ENCODE measurements at places on chromosomes 1 and 21. TPM values are rescaled to one million over a fixed set of nuclear protein-coding genes. Genes with fewer than 3 reads are reported as not detected.

Gene FAM167B
- total RNA-seq = 2.1 TPM

- no peak for DNase-seq
- peaks cover 22% of the 10 kb centered on the region for H3K4me1 ChIP-seq
- no peak overlapping the region for H3K4me3 ChIP-seq
These were observed 1.8 kb upstream of the RPS6KC1 start for GRCh38 chr1:213049232-213049631.

- peaks cover 100% of the 10 kb centered on the region for H3K4me1 ChIP-seq
- no peaks in the 10 kb centered on the region for H3K27me3 ChIP-seq
- H3K27ac ChIP-seq = peak overlapping the region; percentile 87
- peak; percentile 95 for DNase-seq
These were observed 76.3 kb downstream of the ITPKB start for GRCh38 chr1:226662642-226663326.

Gene PIGR
- not detected for total RNA-seq

DNA sequence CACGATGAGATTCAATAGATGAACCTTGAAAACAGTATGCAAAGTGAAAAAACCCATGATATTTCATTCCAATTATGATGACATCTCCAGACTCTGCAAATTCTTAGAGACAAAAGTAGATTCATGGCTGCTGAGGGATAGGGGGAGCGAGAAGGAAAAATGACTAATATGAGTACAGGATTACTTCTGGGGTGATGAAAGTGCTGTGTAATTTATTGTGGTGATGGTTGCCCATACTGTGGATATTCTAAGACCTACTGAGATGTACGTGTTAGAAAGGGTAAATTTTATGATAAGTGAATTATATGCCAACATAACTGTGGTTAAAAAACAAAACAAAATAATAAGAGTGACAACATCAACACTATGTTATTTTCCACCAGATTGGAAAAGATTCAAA lies 18.9 kb upstream of the RGS7 start:
- H3K4me1 ChIP-seq = no peaks in the 10 kb centered on the region
- H3K4me3 ChIP-seq = no peak overlapping the region
- DNase-seq = no peak
- no peaks in the 10 kb centered on the region for H3K27me3 ChIP-seq
- no peaks in the 10 kb centered on the region for H3K36me3 ChIP-seq

DNA sequence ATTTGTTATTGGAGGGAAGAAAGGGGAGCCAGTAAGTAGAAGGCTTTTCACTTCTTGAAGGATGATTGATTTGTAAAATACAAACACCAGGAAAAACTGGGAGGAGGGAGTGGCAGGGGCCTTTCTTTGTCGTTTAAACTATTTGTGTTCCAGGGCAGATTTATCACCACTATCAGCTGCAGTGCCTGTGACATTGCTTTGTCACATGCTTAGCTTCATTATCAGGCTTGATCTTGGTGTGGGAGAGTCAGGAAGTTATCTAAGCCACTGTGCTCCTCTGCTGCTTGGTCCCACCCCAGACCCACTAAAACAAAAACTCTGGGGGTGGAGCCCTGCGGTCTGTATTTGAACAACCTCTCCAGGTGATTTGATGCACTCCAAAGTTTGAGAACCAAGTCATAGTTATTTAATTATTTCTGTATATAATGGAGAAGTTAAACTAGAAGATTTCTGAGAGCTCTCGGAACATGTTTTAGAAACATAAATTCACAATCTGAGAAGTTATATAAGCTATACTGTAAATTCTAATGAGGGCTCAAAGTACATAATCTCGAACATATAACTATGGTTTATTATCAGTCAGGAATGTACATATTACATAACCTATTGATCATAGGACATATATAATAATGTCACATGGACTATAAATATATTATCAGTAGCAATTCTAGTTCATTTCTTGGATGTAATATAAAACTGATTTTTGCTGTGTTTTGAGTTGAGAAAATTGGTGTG lies 87.9 kb downstream of the CDC14A start:
- no peak overlapping the region for H3K27ac ChIP-seq
- H3K4me1 ChIP-seq = peaks cover 8% of the 10 kb centered on the region
- no peaks in the 10 kb centered on the region for H3K36me3 ChIP-seq
- H3K4me3 ChIP-seq = no peak overlapping the region
- DNase-seq = no peak

DNA sequence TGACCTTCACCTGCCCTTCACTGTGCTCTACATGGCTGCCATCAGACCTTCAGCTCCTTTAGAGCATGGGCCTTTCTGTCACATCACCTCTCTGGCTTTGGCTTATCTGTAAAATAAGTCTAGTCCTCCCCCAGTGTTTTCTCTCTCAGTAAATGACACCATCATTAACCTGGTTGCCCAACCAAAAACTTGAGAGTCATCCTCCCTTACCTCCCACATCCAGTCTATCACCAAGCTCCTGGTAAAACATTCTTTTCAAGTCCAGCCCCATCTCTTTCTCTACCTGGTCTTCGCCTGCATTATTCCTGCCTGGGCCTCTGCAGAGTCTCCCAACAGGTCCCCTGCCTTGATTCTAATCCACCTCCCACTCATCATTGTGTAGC lies 13.1 kb downstream of the SLC26A9 start:
- H3K4me1 ChIP-seq = no peaks in the 10 kb centered on the region
- no peaks in the 10 kb centered on the region for H3K27me3 ChIP-seq
- DNase-seq = no peak
- no peak overlapping the region for H3K4me3 ChIP-seq
- H3K36me3 ChIP-seq = no peaks in the 10 kb centered on the region

Gene HFM1
- total RNA-seq = 2.6 TPM

GRCh38 chr1:150397392-150398032 lies 33.6 kb downstream of the RPRD2 start:
- no peaks in the 10 kb centered on the region for H3K27me3 ChIP-seq
- DNase-seq = no peak
- no peak overlapping the region for H3K4me3 ChIP-seq
- no peaks in the 10 kb centered on the region for H3K4me1 ChIP-seq

Gene CELA2B
- not detected for total RNA-seq

GRCh38 chr1:225467193-225468020 lies 39.6 kb upstream of the LBR start:
- H3K27me3 ChIP-seq = no peaks in the 10 kb centered on the region
- DNase-seq = peak; percentile 72
- peaks cover 36% of the 10 kb centered on the region for H3K4me1 ChIP-seq
- H3K27ac ChIP-seq = peak overlapping the region; percentile 70

Gene TMCC2
- total RNA-seq = 11.9 TPM

Gene FCGR3B
- total RNA-seq = 2.6 TPM

Gene RNF186
- total RNA-seq = not detected

DNA sequence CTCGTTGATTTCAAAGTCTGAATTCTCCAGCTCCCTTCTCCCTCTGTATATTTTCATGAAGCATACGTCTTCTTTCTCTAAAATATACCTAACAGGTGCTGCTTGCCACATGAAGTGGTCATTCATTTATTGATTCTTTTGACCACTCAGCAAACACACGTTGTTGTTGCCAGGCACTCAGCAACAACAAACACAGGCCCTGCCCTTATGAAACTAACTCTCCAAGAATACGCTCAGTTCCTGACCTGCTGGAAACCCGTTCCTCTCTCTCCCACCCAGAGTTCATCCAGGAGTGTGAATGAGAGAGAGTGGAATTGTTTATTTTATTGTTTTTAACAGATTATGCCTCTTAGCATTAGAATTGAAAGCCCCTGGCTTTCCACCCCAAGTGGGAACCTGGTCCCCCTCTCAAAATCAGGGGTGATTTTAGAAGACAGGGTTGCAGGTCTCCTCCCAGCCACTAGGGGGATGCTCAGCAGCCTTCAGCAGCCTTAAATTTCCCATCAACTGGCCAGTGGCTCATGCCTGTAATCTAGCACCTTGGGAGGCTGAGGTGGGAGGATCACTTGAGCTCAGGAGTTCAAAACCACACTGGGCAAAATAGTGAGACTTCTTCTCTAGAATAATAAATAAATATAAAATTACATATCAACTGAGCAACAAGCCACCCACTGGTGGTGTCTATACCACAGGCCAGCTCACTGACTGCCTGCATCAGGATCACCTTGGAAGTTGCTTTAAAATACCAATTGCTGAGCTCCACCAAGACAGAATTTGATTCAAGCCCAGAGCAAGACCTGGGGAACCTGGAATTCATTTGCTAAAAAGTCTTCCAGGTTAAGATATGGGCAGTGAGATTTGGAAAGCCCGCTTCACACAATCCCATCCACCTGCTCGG lies 181.0 kb upstream of the KLHDC7A start:
- H3K4me1 ChIP-seq = no peaks in the 10 kb centered on the region
- peaks cover 5% of the 10 kb centered on the region for H3K27me3 ChIP-seq
- no peak for DNase-seq
- no peaks in the 10 kb centered on the region for H3K36me3 ChIP-seq
- no peak overlapping the region for H3K4me3 ChIP-seq

- H3K4me1 ChIP-seq = no peaks in the 10 kb centered on the region
- DNase-seq = no peak
- no peaks in the 10 kb centered on the region for H3K36me3 ChIP-seq
- no peak overlapping the region for H3K27ac ChIP-seq
- H3K4me3 ChIP-seq = no peak overlapping the region
- H3K27me3 ChIP-seq = no peaks in the 10 kb centered on the region
These were observed 14.1 kb upstream of the ZBTB40 start for GRCh38 chr1:22437573-22437972.

Gene SUSD4
- 8.9 TPM for total RNA-seq

DNA sequence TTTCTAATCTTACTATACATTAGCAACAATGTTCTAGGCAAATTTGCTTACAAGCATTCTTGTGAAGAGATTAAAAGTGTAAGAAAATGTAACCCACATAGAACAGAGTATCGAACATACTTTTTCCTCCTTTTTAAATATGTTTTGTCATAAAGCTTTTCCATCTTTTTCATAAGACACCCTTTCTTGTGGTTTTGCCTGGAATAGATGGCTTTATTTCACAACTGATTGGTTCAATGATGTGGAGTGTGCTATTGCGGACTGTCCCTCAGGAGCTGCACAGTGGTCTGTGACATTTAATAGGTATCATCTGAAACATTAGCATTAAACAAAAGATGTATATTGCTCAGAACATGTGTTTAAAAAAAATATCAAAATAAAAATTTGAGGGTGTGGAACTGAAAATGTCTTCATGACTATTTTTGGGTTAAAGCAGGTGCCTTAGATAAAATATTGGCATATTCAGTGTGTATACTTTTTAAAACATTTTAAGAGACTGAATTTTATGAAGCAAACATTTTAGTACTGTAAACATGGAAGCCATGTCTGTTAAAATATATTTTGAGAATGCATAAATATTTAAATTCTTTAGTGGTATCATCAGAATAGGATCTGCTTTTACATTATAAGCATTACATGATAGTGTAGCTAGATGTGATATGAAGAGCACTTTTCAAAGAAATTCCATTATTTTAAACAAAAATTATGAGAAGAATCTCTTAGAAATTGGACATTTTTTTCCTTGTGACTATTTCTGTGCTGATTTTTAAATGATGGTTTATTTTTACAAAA lies 48.3 kb upstream of the C1orf146 start:
- no peak overlapping the region for H3K27ac ChIP-seq
- H3K36me3 ChIP-seq = no peaks in the 10 kb centered on the region
- H3K4me3 ChIP-seq = no peak overlapping the region

- no peaks in the 10 kb centered on the region for H3K36me3 ChIP-seq
- no peaks in the 10 kb centered on the region for H3K4me1 ChIP-seq
- H3K4me3 ChIP-seq = no peak overlapping the region
- no peak for DNase-seq
- H3K27ac ChIP-seq = no peak overlapping the region
These were observed 738.0 kb downstream of the PTPRU start for GRCh38 chr1:29974316-29974724.

GRCh38 chr21:23949493-23949892 lies 1657.8 kb downstream of the MRPL39 start:
- no peak overlapping the region for H3K27ac ChIP-seq
- H3K4me3 ChIP-seq = no peak overlapping the region
- no peaks in the 10 kb centered on the region for H3K4me1 ChIP-seq
- no peaks in the 10 kb centered on the region for H3K27me3 ChIP-seq

Gene LYPD8
- not detected for total RNA-seq

Gene GPR52
- total RNA-seq = 0.98 TPM

GRCh38 chr1:39393645-39394044 lies 97.8 kb upstream of the BMP8A start:
- H3K36me3 ChIP-seq = peaks cover 11% of the 10 kb centered on the region
- H3K4me3 ChIP-seq = no peak overlapping the region
- no peaks in the 10 kb centered on the region for H3K27me3 ChIP-seq
- DNase-seq = no peak
- H3K27ac ChIP-seq = peak overlapping the region; percentile 78

GRCh38 chr1:197736685-197737084 lies 38.6 kb downstream of the DENND1B start:
- peaks cover 13% of the 10 kb centered on the region for H3K4me1 ChIP-seq
- no peaks in the 10 kb centered on the region for H3K27me3 ChIP-seq
- H3K27ac ChIP-seq = no peak overlapping the region
- H3K4me3 ChIP-seq = no peak overlapping the region

DNA sequence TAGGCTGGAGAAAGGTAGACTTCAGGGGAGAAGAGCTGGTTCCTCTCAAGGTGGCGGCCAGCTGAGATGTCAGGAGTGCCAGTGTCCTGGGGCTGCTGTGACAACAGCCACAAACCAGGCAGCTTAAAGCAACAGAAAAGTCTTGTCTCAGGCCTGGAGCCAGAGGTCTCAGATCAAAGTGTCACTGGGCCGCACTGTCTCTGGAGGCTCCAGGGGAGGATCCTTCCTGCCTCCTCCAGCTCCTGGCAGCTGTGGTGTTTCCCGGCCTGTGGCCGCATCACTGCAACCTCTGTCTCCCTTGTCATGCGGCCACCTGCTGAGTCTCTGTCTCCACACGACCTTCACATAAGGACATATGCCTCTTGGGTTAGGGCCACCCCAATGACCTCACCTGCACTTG lies 24.4 kb upstream of the TSPEAR start:
- no peaks in the 10 kb centered on the region for H3K27me3 ChIP-seq
- H3K4me3 ChIP-seq = no peak overlapping the region
- no peaks in the 10 kb centered on the region for H3K4me1 ChIP-seq
- no peak overlapping the region for H3K27ac ChIP-seq

Gene PYCR2
- total RNA-seq = 50.3 TPM

DNA sequence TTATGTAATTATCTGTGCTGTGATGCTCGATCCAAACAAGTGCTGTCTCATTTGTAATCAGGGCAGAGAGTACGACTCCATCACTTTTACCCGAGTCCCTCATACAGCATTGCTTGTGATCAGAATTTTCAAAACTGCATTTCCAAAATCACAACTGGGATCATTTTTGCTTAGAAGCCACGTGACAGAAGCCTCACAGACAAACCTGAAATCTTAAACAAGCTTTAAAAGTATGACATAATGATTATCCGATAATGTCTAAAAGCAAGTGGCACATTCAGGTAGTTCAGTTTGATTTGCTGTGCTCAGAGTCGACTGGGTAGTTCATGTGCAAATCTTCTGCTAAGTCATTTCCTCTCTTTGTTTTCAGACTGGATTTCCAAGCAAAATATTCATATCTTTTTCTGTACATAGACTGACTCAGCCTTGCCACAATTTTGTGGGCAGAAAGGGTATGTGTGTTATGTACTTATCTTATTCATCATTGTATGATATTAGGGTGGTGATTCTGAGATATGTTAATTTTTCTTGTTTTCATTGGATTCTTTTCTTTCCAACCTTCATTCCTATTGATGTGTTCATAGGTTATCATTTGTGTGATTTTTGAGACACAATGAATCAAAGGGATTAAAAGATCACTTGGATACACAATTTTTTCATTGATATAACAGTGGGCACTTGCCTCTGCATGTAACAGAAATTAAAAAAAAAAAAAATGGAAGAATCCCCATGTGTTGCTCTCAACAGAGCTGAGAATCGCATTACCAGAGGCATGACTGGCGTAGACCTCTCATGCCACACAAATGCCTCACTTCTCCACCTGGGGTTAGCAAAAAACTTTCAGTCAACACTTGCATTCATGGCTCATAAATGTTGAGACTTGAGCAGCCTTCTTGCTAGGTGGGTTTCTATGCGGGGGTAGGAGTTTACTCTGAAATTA lies 355.7 kb downstream of the LTN1 start:
- H3K27me3 ChIP-seq = no peaks in the 10 kb centered on the region
- no peak overlapping the region for H3K27ac ChIP-seq

Measured in right atrium auricular region (tissue), 2 donors.